ENCODE measurements at places on chromosomes 3 and 15.
A peak's percentile ranks its signal among the peaks of the same experiment; 100 is the strongest.

DNA sequence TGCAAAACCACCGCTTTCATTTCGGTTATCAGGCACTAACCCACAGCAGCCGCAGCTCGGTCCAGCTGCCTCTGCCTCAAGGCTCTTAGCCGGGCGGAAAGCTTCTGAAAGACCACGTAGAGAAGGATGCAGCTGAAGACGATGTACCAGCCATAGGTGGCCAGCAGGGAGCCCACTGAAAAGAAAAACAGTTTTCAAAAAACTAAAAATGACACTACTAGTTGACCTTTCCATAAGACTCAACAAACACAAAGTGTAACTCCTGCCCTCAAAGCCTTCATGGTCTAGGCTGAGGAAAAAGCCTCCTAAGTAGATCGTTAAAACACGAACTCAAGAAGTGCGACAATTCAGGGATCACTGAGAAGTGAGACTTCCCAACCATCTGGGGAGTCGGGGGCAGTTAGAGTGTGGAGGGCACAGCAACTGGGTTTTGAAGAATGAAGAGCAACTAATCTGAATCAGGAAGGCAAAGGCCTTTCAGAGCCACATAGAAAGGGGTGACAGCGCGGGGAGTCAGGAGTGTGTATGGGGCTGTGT is 716 bp downstream of the SELENOS start:
- H3K27ac ChIP-seq, result peak overlapping the region; percentile 77
- peaks cover 12% of the 10 kb centered on the region for H3K4me1 ChIP-seq
- DNase-seq, result no peak
- peak overlapping the region; percentile 83 for H3K4me3 ChIP-seq
- no peaks in the 10 kb centered on the region for H3K27me3 ChIP-seq

GRCh38 chr3:186216900-186217819 is 108.3 kb upstream of the ETV5 start:
- H3K4me3 ChIP-seq, result no peak overlapping the region
- H3K36me3 ChIP-seq, result no peaks in the 10 kb centered on the region
- H3K27me3 ChIP-seq, result no peaks in the 10 kb centered on the region
- peak overlapping the region; percentile 8 for H3K27ac ChIP-seq

GRCh38 chr3:9192248-9193025 is 57.0 kb downstream of the SRGAP3 start:
- no peaks in the 10 kb centered on the region for H3K4me1 ChIP-seq
- H3K36me3 ChIP-seq, result no peaks in the 10 kb centered on the region
- H3K27ac ChIP-seq, result no peak overlapping the region

DNA sequence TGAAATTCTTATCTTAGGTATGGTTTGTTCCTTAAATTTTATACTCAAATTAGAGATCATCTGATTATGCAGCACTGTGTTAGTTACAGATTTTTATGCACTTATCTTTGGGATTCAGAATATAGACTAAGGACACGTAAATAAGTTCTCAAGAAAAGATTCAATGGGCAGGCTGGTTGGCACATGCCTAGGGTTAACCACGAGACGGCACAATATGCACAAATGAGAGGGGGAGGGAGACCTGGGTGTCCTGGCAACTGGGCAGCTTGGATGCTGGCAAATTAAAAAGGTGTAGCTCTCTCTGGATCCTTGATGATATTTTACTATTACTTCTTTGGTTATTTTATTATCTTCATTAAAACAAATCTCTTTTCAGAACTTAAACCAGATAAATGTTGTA is 672 bp downstream of the AADAC start:
- no peaks in the 10 kb centered on the region for H3K36me3 ChIP-seq
- no peak for DNase-seq
- no peaks in the 10 kb centered on the region for H3K27me3 ChIP-seq

GRCh38 chr3:68787106-68787626 is 145.2 kb downstream of the TAFA4 start:
- H3K36me3 ChIP-seq, result no peaks in the 10 kb centered on the region
- H3K27ac ChIP-seq, result no peak overlapping the region
- no peak for DNase-seq

DNA sequence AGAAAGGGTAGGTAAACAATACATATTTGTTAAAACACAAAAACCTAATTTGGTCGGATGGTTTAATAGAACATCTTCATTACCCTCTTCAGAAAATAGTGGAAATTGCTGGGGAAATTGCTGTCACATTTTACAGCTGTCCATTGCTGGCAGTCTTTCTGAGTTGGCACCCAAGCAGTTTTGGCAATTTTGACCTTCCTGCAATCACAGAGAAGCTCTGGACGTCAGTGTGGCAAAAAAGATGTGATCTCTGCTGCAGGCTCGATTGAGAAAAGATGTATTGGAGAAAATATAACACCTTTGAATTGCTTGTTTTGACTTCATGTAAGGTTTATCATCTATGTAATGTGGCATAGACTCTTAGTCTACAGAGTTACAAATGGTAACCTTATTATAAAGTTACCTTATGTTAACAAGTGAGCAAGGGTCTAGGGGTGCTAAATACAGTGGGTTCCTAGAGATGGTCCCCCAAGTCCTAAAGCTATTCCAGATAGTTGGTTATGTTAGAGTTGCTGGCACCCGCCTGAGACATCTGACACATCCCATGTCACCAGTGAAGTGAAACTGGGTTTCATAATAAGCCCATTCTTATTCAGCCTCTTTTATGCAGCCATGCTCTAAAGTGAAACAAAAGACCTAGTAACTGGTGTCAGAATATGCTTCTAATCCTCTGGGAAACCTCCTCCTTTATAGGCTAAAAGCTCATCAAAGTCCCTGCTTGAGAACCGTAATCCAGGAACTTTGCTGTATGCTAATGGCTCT is 14.0 kb downstream of the UBE2E1 start:
- no peak overlapping the region for H3K4me3 ChIP-seq
- no peak for DNase-seq
- no peak overlapping the region for H3K27ac ChIP-seq
- no peaks in the 10 kb centered on the region for H3K4me1 ChIP-seq
- no peaks in the 10 kb centered on the region for H3K27me3 ChIP-seq
- H3K36me3 ChIP-seq, result no peaks in the 10 kb centered on the region

- no peak for DNase-seq
- H3K27ac ChIP-seq, result no peak overlapping the region
- peaks cover 19% of the 10 kb centered on the region for H3K36me3 ChIP-seq
- no peaks in the 10 kb centered on the region for H3K4me1 ChIP-seq
Measured at GRCh38 chr3:142549986-142550385, 28.5 kb downstream of the ATR start.

- no peak for DNase-seq
- H3K4me3 ChIP-seq, result no peak overlapping the region
Measured at GRCh38 chr3:23105048-23105447, 98.1 kb upstream of the UBE2E2 start.

- H3K27ac ChIP-seq, result no peak overlapping the region
- H3K27me3 ChIP-seq, result no peaks in the 10 kb centered on the region
- H3K36me3 ChIP-seq, result no peaks in the 10 kb centered on the region
Measured at GRCh38 chr3:136276049-136276755, 26.1 kb downstream of the PCCB start.

- no peaks in the 10 kb centered on the region for H3K4me1 ChIP-seq
- H3K36me3 ChIP-seq, result no peaks in the 10 kb centered on the region
- H3K27ac ChIP-seq, result no peak overlapping the region
- DNase-seq, result no peak
Measured at GRCh38 chr3:166191411-166191810, 354.2 kb upstream of the BCHE start.

DNA sequence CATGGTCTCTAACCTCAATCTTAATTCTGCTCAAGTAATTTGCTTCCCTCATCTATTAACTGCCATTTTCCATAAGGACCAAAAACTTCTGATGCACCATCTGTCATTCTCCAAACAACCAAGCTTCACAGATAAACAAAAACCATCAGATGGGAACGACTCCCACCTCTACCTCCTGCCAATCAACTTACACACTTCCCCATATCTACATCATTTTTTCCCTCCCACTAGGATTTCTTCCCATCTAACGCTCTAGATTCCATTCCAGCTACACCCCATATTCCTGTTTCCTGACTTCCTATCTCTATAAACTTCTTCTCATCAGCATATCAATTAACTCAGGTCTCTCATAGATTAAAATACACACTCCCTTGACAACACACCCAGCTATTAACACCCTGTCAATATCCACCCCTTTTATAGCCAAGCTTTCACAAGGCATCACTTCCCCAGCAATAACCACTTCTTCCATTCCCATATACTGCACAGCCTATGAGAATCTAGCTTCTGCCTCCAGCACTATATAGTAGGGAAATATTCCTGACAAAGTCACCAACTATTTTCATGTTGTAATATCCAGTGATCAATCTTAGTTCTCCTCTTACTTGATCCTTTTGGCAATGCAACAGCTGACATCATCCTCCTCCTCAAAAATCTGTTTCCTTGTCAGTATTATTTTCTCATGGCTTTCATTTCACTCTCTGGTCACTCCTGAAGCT is 39.2 kb downstream of the SNX4 start:
- no peak for DNase-seq
- H3K36me3 ChIP-seq, result 0 out of 2 replicates have a peak, but pooled peaks cover 4% of the 10 kb centered on the region
- H3K27ac ChIP-seq, result no peak overlapping the region
- no peak overlapping the region for H3K4me3 ChIP-seq

- peaks cover 82% of the 10 kb centered on the region for H3K36me3 ChIP-seq
- no peaks in the 10 kb centered on the region for H3K27me3 ChIP-seq
- peaks cover 12% of the 10 kb centered on the region for H3K4me1 ChIP-seq
Measured at GRCh38 chr15:89329329-89330084, 5.1 kb downstream of the POLG start.

DNA sequence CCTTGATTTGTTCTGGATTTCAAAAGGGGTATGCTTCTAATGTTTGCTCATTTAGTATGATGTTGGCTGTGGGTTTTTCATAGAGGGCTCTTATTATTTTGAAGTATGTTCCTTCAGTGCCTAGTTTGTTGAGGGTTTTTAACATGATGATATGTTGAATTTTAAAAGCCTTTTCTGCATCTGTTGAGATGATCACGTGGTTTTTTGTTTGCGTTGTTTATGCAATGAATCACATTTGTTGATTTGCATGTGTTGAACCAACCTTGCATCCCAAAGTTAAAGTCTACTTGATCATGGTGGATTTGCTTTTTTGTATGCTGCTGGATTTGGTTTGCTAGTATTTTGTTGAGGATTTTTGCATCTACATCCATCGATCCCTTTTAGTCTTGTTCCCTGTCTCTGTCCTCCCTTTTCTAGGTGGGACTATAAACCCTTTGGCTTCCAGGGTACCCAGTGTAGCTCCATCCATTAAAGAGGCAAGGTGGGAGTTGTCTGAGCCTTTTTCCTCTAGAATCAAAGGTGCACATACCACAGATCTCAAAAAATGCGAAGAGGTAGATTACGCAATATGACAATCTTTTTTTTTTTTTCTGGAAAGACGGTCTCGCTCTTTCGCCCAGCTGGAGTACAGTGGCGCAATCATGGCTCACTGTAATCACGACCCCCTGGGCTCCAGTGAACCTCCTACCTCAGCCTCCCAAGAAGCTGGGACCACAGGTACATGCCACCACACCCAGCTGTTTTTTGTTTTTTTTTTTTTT is 221.6 kb upstream of the UBE2E1 start:
- no peaks in the 10 kb centered on the region for H3K27me3 ChIP-seq
- 0 out of 2 replicates have a peak, but pooled peaks cover 2% of the 10 kb centered on the region for H3K4me1 ChIP-seq
- DNase-seq, result no peak
- no peak overlapping the region for H3K27ac ChIP-seq

DNA sequence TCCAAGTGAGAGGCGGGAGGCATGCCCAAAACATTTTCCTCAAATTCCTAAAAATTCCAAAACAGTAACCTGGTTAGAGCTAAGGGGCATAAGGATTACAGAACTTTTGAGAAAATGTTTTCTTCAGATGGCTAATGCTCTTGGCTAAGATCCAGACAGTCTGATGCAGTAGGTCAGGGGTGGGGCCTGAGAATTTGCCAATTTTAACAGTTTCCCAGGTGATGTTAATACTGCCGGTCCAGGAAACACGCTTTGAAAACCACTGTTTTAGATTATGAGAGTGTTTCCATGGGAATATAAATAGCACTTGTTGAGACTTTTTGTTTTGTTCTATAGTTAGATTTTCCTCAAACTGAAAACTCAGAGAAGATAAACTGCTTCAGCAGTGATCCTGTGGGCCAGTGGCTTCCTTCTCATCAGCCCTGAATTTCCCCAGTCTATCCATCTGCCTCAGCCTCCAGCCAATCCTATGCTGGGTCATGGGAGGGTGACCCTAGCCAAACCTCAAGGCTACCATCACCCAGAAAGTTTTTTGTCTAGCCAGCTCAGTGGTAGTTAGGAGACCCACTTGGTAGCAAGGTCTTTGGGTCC is 71.6 kb upstream of the ACP3 start:
- no peak overlapping the region for H3K4me3 ChIP-seq
- H3K27ac ChIP-seq, result no peak overlapping the region
- no peaks in the 10 kb centered on the region for H3K27me3 ChIP-seq
- no peaks in the 10 kb centered on the region for H3K36me3 ChIP-seq
- no peaks in the 10 kb centered on the region for H3K4me1 ChIP-seq

GRCh38 chr3:129058441-129059200 is 2.0 kb upstream of the GP9 start:
- H3K36me3 ChIP-seq, result no peaks in the 10 kb centered on the region
- H3K4me3 ChIP-seq, result no peak overlapping the region
- no peaks in the 10 kb centered on the region for H3K27me3 ChIP-seq
- H3K27ac ChIP-seq, result no peak overlapping the region
- no peaks in the 10 kb centered on the region for H3K4me1 ChIP-seq
- DNase-seq, result no peak

GRCh38 chr3:23271876-23272741 is 69.0 kb downstream of the UBE2E2 start:
- no peak for DNase-seq
- H3K27me3 ChIP-seq, result no peaks in the 10 kb centered on the region
- H3K36me3 ChIP-seq, result no peaks in the 10 kb centered on the region
- no peak overlapping the region for H3K4me3 ChIP-seq

DNA sequence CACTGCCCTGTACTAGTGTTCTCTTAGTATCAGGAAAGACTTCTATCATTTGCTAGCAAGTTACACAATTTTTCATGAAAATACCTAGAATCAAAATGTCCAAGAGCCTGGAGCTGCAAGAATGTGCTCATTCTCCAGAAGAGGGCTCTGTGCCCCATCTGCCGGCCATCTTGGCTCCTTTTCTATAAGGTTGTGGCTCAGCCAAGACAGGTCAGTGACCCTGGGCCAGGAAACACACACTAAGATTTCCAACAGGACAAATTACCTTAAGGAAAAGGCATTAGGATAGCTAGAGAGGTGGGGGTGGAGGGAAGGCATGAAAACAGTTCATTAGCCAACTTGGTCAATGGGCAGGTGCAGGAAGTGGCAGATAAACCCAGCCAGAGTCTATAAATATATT is 20.7 kb downstream of the TIMP4 start:
- H3K4me1 ChIP-seq, result no peaks in the 10 kb centered on the region
- DNase-seq, result peak; percentile 8
- H3K27me3 ChIP-seq, result no peaks in the 10 kb centered on the region
- no peaks in the 10 kb centered on the region for H3K36me3 ChIP-seq

DNA sequence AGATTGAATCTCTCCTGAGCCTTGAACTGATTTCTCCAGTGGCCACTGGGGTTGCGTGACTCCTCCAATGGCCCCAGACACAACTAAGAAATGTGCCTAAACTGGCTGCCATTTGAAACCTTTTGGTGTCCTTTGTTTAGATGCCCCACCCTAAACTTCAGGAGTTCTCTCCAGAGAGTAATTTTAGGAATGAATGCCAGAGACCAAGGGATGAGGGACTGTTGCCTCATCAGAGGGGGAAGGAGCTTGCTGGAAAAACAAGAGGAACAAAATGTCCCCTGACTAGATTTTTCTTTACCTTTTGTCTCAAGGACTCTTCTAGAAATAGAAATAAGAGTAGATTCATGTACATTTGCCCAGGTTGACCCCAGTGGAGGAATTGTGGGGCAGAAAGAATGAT is 8.1 kb upstream of the ADPRH start:
- no peaks in the 10 kb centered on the region for H3K27me3 ChIP-seq
- H3K36me3 ChIP-seq, result no peaks in the 10 kb centered on the region
- H3K4me3 ChIP-seq, result no peak overlapping the region
- DNase-seq, result no peak
- no peak overlapping the region for H3K27ac ChIP-seq
